ENCODE measurements at places on chromosomes 3 and 15. TPM values are rescaled to one million over a fixed set of nuclear protein-coding genes. Genes with fewer than 3 reads are reported as not detected.

- no peak for DNase-seq
Measured at GRCh38 chr3:62625268-62625667, 249.9 kb downstream of the CADPS start.

- peak; percentile 53 for DNase-seq
Measured at GRCh38 chr3:13159890-13160289, 86.7 kb upstream of the IQSEC1 start.

DNA sequence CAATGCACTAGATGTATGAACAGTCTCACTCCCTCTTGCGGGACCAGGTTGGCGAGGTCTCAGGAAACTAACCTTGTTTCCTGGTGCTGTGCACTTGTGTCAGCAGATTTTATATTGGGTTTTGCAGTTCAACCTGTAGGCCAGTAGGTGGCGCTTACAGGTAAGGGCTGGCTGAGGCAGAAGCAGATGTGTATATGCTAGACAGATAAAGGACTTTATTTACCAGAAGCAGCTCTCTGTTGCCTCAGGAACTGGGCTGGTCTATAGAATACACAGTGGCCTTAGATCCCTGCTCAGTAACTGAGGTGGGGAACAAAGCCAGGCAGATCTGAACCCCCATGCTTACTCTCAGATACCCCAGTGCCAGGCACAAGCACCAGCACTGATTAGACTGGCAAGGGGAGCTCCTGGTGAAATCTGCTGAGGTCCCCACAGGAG is 296.8 kb downstream of the DOCK3 start:
- peak; percentile 51 for DNase-seq

DNA sequence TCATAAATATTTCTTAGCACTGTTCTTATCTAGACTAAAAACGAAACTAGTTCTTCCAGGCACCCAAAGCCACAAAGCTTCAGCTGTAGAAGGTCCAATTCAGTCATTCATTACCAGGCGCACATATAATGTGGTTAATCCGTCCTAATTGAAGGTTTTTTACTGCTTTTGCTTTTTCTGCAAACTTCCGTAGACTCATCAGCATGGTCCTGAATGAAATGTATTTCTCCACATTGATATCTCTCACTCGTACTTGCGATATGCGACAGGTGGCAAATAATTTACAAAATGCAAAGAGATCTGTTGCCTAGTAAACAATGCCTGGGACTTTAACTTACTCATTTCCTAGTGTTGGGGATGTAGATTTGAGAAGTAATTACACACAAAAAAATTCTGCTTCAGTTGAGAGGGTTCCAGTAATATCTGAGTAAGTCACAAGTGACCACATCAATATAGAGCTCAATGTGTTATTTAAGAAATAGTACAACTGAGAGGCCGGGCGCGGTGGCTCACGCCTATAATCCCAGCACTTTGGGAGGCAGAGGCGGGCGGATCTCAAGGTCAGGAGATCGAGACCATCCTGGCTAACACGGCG is 75.0 kb upstream of the MBNL1 start:
- no peak for DNase-seq

DNA sequence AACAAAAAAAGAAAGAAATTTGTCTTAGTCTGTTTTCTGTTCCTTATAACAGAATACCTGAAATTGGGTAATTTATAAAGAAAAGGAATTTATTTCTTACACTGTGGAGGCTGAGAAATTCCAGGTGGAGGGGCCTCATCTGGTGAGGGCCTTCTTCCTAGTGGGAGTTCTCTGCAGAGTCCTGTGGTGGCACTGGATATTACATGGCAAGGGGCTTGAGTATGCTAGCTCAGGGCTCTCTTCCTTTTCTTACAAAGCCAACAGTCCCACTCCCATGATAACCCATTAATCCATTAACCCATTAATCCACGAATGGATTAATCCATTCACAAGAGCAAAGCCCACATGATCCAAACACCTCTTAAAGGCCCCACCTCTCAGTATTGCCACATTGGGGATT is 2.9 kb upstream of the SATB1 start:
- no peak for DNase-seq

DNA sequence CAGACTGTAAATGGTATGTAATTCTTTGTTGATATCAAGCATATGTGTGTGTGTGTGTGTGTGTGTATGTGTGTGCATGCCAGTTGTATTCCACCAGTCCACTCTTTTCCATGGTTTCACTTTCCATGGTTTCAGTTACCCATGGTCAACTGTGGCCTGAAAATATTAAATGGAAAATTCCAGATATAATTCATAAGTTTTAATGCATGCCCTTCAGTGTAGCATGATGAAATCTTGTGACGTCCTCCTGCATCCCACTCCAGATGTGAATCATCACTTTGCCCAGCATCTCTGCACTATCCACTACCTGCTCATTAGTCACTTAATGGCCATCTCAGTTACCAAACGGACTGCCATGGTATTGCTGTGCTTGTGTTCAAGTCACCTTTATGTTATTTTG is 215.9 kb downstream of the GBE1 start:
- peak; percentile 24 for DNase-seq

The GOLGA6L25 gene
- total RNA-seq = not detected

The ARHGEF26 gene
- 3.3 TPM for total RNA-seq

DNA sequence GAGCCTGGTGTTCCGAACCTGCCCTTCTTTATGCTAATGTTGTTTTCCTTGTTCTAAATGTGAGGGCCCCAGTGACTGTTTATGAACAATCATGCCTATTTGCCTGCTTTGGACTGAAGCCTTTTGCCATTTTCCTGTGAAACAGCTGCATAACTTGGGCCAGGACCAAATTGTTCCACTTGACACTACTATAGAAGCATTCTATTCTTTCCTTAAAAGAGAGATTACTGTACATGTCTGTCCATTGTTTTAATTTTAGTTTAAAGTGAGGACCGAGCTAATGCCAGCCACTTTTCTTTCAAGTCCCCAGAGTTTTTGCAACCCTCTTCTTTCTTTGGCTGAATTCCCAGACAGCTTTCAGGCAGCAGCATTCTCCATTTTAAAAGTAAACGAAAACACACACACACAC is 980.3 kb downstream of the CADM2 start:
- no peak for DNase-seq

DNA sequence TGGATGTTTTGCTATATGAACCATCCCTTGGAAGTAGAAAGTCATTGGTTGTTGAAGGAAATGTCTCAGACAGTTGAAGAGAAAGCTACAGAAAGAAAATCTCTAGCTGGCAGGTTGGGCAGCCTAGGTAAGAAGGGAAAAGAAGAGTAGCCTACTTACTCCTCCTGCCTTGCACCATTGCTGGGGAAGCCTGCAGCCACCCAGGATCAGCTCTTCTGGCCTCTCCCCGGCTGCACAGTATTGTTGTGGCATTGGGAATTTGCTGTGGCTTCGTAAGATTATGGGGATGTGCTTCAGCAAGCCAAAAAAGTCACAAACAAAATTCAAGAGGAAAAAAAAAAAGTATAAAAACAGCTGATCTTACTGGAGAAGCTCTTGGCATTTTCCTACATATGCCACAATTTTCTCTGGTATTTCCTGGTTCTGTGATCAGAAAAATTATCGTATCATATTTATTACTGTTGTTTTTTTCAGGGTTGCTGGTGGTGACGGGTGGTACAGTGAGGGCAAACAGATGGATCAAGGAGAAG is 154.2 kb downstream of the TIGIT start:
- no peak for DNase-seq

The RETNLB gene
- total RNA-seq = not detected

DNA sequence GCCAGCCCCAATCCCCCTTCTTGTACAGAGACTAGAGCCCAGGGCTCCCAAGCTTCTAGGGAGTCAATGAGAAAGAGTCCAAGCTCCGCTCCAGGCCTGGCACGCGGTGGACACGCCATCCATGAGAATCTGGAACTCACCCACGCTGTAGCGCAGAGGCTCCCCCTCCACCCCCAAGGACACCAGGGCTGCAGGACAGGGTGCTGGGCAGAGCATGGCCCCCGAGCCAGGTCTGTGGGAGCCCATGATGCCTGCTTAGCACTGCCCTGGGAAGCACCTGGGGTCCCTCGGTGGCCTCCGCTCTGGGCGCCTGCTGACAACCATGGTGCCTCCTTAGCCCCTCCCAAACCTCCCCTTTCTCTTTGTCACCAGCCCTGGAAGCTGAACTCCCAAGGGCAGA is 28.5 kb downstream of the ACSBG1 start:
- no peak for DNase-seq

The OR4F15 gene
- total RNA-seq = 0.10 TPM

- no peak for DNase-seq
Measured at GRCh38 chr3:49636883-49637609, 37.1 kb upstream of the APEH start.

DNA sequence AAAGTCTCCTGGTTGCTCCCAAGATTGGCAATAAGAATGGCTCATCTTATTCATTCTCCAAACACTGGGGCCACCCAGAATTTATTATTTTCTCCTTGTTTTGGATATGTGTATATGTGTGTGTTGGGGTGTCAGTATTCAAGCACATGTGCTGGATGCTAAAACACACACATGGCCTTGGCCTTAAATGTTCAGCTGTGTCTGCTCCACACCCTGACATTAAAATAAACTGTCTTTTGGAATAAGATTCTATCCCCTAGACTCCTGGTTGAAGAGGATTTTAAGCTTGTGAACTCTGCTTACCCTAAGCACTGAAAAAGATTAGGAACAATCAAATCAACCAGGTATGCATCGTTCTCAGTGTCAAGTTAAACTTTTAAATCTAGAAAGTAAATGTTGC is 382.9 kb upstream of the MCTP2 start:
- DNase-seq = no peak

The RARB gene
- 37.4 TPM for total RNA-seq

DNA sequence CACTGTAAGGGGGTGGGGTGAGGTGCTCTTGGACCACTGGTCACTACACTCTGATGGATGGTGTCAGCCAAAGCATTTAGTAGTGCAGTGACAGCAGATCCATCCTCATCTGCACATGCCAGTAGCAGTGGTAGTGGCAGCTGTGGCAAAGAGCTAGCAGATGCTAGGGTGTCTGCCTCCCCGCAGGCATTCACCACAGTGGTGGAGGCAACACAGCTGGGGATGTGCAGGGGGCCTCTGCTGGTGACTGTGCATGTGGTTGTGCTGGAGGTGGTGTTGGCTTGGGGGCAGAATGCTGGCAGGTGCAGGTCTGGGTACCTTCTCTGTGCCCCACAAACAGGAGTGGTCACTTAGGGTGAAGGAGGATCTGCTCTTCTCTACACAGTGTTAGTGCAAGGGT is 19.4 kb upstream of the DCUN1D1 start:
- no peak for DNase-seq

The IL16 gene
- 0.96 TPM for total RNA-seq

The LRRC2 gene
- total RNA-seq = 0.12 TPM

DNA sequence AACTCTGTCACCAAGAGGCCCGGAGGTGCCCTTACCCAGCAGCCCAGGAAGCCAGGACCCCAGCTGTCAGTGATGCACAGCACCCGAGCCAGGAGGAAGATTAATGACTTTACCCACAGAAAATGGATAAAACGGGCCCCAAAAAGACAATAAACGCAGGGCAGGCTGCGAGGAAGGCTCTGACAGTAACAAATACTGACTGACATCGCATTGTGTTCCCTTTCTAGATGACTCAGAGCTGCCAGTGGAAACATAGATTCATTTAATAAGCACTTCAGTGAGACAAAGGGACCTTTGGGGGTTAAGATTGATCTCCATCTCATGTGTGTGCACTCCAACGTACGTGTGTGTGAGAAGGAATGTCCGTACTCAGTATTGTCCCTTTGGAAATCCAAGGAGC is 225.3 kb upstream of the PPP2R3A start:
- no peak for DNase-seq

The PDHB gene
- total RNA-seq = 242 TPM

DNA sequence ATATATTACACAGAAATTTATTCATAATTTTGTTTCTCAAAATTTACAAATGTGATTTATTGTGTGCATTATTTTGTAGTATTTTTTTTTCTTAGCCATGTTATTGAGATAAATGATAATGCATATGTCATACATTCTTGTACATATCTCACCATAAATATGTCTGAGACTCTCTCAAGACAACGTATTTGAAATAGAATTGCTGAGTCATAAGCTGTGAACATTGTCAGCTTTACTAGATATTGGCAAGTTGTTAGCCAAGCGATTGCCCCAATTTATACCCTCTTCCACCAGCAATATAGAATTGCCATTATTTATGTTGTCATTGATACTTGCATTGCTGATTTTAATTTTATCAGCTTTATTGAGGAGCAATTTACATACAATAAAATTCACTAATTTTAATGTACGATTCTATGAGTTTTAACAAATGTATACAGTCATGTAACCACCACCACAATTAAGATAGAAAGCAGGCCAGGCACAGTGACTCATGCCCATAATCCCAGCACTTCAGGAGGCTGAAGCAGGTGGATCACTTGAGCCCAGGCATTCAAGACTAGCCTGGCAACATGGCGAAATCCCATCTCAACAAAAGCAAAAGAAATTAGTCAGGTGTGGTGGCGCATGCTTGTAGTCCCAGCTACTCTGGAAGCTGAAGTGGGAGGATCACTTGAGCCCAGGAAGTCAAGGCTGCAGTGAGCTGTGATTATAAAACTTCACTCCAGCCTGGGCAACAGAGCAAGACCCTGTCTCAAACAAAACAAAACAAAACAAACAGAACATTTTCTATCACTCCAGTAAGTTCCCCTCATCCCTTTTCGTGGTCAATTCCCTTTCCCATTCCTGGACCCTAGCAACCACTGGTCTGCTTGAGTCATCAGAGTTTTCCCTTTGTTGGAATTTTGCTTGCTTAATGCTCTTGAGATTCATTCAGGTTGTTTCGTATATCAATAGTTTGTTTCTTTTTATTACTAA is 373.1 kb downstream of the MFSD1 start:
- DNase-seq = peak; percentile 76

The IGF2BP2 gene
- total RNA-seq = 29.2 TPM

The KCNMB3 gene
- 0.88 TPM for total RNA-seq

DNA sequence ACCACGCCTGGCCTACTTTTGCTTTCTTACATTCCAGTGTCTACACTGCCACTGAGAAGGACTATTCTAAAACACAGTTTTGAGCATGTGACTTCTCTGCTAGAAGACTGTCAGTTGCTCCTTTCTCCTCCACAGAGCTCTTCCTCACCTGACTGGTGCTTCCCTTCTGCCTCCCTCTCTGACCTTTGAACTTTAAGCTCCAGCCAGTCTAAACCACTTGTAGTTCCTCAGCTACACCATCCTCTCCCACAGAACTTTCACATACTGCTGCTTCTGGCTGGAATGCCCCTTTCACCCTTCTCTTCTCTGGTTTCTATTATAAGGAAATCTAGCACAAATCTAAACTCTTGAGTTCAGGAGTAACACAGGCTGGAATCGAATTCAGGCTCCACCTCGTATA is 9.1 kb downstream of the NCEH1 start:
- no peak for DNase-seq

GRCh38 chr3:99114565-99115291 is 213.2 kb upstream of the DCBLD2 start:
- DNase-seq = peak; percentile 64

DNA sequence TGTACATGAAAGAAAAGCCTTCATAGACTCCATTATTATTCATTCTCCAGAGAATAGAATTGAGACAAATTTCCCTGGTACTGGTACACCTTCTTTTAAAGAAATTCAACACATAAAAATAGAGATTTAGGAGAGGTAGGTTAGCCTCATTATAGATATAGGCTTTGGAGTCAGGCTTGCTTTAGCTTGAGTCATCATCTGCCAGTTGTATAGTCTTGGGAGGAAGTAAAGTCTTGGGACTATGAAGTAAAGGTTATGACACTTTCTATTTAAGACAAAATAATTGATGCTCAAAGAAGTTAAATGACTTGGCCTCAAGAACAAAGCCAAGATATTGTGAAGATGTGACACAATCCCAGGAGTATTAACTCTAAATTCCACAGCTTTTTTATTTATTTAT is 4.3 kb downstream of the HRG start:
- DNase-seq = no peak

Measured in RPMI7951 (cell line).